ENCODE measurements at places on chromosomes 16 and 17.

DNA sequence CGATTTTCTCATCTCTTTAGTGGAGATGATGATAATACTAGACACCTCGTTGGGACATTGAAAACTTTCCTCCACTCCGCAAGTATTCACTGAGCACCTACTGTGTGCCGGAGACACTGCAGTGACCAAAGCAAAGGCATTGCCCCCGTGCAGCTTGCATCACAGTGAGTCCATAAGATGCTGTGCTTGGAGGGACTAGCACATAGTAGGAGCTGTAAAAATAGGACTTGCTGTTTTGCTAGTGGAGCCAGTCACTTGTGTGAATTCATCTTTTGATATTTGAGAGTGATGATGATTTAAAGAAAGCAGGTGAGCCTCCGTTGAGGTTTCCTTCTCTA lies 5.3 kb upstream of the MAP2K3 start:
- no peak for DNase-seq

- DNase-seq = no peak
Observed at GRCh38 chr17:69406941-69407340, 7.6 kb upstream of the MAP2K6 start.

GRCh38 chr16:49085686-49086085 lies 196.0 kb downstream of the CBLN1 start:
- DNase-seq = no peak

DNA sequence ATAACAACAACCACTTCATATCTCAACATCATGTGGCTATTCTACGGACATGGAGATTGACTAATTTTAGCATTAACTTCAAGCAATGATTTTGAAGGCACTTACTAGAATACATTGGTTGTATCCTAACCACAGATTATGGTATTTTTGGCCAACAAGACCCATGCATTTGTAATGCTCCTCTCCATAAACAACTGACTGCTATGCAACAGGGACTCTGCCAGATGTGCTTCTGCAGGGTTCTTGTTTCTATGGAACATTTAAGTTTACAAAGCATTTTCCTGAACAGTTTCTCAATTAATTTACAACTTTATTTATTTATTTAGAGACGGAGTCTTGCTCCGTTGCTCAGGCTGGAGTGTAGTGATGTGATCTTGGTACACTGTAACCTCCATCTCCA lies 178.0 kb downstream of the PARN start:
- no peak for DNase-seq

DNA sequence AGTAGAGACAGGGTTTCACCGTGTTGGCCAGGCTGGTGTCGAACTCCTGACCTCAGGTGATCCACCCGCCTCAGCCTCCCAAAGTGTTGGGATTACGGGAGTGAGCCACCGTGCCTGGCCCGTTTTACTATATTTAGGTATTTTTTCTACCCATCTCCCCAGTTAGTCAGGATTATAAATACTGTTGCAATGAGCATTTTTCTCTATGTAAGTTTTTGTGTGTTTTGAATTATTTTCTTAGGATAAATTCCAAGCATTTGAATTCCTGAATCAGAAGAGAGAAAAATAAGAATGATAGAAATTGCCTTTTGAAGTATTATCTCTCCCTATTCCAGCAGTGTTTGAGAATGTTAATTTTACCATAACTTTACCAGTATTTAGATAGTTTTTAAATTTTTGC lies 36.6 kb downstream of the KIAA0513 start:
- no peak for DNase-seq

- no peak for DNase-seq
Observed at GRCh38 chr16:14957576-14958322, 17.1 kb upstream of the PDXDC1 start.

DNA sequence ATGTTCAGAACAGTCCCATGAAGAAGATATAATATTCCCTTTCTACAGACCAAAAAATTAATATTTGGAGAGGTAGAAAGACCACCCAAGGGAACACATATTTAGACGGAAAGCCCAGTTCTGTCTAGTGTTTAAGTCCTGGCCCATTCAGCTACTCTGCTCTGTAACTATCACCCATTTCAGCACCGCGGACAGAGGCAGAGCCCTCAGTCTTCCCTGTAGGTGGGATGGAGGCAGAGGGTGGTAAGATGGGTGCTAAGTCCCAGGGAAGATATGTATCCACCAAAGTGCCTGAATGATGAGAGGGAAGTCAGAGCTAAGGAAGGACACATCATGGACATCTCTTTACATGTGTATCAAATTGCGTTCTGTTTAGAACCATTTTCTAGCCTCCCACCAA lies 27.8 kb upstream of the C16orf78 start:
- DNase-seq = peak; percentile 25

- DNase-seq = no peak
Observed at GRCh38 chr16:17986991-17987390, 349.5 kb downstream of the NPIPA8 start.

GRCh38 chr17:80222376-80223141 lies 2.3 kb downstream of the SLC26A11 start:
- DNase-seq = no peak

GRCh38 chr16:49854796-49855203 lies 1.1 kb downstream of the ZNF423 start:
- no peak for DNase-seq

DNA sequence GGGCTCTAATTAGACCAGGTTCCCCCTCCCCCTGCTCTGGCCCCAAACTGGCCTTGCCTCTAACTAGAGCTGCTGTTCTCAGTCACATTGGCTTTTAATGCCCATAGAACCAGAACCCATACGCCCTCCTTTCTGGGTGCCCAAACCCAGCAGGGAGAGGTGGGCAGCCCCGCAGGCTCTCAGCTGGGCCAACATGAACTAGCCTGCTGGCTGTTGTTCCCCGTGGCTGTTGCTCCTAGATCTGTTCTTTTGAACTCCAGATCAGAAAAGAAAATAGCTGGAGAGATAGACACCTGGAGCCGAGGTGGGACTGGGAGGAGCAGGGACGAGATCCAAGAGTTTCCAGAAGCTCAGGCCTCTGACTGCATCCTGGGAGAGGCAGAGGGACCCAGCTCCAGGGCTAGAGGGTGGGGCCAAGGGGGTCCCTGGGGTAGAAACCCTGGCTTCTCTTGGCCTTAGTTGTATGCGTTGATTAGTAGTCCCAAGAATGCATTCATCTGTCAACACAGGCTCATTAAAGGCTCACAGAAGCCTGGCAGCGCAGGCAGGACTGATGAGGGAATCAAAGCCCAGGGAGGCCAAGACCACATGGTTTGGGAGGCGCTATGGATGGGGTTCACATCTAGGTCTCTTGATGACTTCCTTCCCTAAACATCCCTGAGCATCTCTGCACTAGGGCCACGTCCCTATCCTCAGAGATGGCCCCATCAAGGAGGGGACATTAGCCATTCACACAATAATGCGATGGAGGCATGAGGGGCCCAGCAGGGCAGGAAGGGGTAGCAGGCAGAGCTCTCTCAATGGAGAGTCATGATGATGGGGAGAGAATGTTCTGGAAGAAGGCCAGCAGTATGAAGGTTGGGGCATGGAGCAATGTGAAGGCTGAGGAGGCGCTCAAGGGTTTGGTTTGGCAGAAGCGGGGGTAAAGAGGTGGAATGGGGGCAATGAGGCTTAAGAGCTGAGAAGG lies 1.3 kb upstream of the CPSF4L start:
- DNase-seq = no peak

GRCh38 chr17:82305727-82306300 lies 11.6 kb downstream of the CD7 start:
- no peak for DNase-seq

DNA sequence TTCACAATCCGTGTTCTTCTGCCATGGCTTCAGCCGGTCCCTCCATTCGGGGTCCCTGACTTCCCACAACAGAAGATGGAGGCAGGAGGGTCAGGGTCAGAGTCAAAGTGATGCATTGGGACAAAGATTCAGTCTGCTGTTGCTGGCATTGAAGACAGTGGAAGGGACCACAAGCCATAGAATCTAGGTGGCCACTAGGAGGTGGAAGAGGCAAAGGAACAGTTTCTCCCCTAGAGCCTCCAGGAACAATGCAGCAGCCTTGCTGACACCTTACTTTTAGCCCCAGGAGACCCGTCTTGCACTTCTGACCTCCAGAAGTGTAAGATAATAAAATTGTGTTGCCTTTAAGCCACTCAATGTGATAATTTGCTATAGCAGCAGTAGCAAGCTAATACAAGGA lies 55.9 kb downstream of the MFSD11 start:
- no peak for DNase-seq

DNA sequence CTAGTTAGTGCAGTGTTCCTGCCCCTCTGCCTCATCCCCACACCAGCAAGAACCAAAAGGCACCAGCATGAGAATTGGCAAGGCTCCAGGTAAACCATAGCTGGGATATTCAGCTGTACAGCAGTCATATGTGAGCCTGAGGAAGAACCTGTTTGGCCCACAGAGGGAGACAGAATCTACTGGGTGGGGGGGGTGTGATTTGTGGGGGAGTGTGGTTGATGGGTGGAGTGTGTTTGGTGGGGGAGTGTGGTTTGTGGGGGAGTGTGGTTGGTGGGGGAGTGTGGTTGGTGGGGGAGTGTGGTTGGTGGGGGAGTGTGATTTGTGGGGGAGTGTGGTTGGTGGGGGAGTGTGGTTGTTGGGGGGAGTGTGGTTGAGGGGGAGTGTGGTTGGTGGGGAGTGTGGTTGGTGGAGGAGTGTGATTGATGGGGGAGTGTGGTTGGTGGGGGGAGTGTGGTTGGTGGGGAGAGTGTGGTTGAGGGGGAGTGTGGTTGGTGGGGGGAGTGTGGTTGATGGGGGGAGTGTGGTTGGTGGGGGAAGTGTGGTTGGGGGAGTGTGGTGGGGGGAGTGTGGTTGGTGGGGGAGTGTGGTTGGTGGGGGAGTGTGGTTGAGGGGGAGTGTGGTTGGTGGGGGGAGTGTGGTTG lies 19.5 kb downstream of the MINK1 start:
- no peak for DNase-seq

DNA sequence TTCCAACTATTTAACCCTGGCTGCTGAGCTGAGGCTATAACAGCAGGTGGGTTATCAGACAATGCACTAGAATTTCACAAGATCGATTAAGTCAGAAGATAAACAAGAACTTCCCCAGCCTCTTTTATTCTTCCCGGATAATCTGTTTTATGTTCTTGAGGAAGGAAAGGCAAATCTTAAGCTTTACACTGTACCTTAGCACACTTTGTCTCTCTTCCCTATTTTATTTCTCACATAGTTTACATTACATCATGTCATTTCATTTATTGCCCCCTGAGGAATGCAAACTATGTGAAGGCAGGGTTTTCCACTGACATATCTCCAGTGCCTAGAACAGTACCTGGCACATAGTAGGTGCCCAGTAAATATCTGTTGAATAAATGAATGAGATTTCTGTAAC lies 139.6 kb downstream of the SKAP1 start:
- no peak for DNase-seq

DNA sequence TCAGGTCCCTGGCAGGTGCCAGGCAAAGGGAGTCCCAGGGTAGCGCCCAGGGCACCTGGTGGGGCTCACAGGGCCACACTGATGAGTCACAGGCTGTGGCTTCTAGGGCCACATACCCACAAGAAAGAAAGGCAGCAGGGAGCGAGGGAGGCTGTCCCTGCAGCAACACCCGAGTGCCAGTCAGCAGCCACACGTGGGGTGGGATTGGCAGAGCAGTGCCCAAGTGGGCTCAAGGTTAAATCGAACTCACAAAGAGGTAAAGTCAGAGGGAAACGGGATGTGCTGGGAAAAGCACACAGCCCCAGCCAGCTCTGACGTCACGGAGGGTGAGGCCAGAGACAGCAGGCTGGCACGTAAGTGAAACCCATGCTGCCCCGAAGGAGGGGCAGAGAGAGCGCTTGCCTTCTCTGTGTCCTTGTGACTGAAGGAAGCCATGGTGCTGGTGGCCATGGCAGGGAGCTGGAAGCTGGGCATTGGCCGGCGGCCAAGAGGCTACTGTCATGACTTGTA lies 33.8 kb downstream of the FA2H start:
- DNase-seq = no peak

- no peak for DNase-seq
Observed at GRCh38 chr17:49489348-49489747, 5.7 kb upstream of the NGFR start.

GRCh38 chr16:15829460-15829859 lies 27.4 kb downstream of the MYH11 start:
- DNase-seq = no peak

DNA sequence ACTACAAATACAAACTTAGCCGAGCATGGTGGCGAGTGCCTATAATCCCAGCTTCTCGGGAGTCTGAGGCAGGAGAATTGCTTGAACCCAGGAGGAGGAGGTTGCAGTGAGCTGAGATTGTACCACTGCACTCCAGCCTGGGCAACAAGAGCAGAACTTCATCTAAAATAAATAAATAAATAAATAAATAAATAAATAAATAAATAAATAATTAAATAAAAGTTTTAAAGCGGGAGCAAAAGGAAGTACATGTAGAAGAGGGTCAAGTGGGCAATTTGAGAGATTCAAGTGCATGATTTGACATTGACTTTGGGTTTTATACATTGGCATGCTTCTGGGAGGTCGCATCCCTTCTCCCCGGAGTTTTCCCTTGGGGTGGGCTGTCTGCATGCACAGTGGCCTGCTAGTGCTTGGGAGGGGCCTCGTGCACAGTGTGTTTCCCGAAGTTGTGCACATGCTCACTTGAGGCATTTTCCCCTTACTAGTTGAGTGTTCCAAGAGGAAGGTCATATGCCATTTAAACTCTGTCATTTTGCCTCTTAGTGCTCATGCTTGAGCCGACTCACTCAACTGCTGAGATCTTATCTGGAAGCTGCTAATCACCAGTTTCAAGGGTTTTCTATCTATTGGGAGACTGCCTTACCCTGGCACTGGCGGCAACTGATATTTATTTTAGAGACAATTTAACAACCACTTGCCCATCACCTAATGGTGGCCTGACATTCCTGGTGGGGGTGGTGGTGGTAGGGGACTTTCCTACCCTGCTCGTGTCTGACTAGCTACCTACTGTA lies 193.2 kb upstream of the MPHOSPH6 start:
- DNase-seq = no peak

GRCh38 chr17:57464191-57464864 lies 208.0 kb downstream of the MSI2 start:
- DNase-seq = no peak

DNA sequence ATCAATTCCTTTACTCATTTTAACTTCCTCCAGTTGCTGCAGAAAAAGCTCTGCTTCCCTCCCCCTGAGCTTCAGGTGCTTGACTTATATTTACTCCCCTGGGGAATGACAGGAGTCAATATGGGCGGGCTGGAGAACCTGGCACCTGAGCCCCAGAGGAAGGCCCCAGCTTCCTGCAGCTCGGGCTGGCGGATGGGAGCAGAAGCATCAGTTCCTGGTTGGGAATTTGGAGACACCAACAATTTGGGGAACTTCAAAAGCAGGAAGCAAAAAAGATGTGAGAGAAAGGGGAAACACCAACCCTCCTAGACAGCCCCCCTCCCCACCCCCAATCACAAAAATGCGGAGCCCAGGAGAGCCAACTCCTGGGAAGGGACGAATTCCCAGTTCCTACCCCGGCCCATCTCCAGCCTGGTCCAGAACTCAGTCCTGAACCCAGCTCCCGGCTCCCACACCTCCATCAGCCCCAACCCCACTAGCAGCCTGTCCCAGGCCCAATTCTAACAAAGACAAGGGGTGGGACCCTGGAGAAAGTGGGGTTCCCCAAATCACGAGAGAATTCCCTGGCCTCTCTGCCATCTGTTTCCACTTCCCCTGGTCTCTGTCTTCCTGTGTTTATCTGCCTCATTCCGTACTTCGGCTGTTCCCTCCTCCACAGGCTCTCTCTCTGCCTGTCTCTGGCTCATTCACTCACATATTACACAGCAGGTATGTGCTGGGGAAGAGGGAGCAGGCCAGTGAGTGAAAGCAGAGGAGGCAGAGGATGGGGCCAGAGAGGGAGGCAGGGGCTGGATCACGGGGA lies 16.2 kb upstream of the ASGR2 start:
- no peak for DNase-seq
